ENCODE measurements at places on chromosomes 3 and 15.

DNA sequence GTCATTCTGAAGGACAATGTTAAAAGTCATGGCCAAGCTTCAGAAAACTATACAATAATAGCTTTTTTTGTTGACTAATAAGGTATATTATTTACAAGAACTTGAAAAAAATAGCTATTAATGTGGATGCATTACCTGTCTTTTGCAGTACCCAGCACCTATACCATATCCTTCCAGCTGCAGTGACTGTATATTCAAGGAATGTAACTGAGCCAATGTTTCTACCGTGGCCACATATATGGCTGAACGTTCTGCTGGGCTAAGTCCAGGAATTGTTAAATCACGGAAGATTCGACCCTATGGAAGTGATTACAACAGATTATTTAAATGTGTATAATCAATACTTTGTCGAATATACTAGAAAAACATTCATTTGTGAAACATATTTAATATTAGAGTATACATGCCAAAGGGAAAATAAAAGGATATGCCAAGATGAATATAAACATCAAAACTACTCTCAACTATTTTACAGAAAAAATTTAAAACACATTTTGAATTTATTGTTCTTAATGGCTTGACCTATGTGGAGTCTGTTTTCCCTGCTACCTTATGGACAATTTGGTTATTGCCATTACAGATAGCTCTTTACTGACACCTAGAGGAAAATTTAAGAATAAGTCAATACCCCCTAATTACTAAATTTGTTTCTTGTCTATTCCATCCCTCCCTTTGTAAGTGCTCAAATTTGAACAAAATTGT lies 17.6 kb downstream of the ACAD11 start:
- peak; percentile 51 for DNase-seq

- no peak for DNase-seq
Observed at GRCh38 chr3:128884992-128885391, 5.6 kb downstream of the ACAD9 start.

DNA sequence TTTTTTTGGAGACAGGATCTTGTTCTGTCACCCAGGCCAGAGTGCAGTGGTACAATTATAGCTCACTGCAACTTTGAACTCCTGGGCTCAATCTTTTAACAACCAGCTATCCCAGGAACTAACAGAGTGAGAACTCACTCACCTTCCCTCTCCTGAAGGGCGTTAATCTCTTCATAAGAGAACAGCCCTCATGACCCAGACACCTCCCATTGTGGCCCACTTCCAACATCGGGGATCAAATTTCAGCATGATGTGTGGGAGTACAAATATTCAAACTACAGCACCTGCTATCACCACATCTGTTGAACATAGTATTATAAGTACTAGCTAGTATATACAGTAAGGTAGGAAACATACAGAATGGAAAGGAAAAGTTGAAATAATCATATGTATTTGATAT lies 132.5 kb downstream of the DOCK3 start:
- DNase-seq: no peak

- DNase-seq: no peak
Observed at GRCh38 chr3:165466856-165467255, 270.7 kb upstream of the SLITRK3 start.

DNA sequence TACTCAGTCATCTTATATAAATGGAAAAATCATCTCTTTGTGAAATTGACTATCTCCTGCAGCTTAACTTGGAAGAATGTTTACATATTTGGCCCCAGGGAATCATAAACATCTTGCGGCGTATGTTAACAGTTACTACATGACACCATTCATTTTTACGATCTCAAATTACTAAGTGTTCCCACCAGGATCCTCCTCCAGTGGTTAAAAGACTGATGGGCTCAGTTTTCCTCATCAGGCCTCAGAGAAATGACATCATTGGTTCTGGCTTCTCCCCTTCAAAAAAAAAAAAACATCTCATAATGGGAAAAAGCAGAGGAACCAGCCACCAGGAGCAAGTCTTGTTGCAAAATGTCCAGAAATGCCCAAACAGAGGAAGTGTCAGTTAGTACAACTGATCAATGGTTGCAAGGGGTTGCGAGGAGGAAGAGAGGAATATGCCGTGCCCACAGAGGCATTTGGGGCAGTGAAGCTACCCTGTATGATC lies 70.5 kb upstream of the LIPC start:
- no peak for DNase-seq

DNA sequence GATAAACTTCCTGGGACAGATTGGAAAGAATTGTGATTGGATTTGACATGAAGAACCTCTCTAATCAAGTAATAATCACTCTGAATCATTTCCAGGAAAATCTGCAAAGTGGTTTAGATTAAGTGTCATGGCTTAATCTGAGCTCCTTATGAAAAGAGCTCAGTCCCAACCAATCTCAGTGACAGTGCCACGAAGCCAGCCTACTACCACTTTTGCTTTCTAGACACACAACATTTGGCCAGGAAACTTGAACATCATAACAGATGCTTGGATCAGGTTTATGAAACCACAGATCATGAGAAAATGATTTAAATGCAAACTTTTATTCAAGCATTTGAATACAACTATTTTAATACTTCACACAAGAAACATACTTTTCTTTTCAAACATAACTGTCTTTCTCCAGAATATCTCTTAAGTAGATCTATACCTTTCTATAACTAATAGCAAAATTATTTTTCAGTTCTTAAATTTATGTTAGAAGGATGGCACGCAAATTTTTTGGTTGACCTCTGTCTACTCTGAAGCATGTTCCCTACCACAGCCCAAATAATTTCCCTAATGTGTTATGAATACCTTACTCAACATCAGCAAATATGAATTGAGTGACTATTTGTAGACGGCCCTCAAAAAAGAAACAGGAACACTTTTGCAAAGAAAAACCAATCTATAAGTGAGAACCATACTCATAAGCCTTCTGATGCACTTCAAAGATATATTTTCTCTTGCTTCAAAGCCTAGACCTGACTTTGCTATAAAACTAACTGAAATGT lies 495.0 kb upstream of the ZNF385D start:
- DNase-seq: no peak

DNA sequence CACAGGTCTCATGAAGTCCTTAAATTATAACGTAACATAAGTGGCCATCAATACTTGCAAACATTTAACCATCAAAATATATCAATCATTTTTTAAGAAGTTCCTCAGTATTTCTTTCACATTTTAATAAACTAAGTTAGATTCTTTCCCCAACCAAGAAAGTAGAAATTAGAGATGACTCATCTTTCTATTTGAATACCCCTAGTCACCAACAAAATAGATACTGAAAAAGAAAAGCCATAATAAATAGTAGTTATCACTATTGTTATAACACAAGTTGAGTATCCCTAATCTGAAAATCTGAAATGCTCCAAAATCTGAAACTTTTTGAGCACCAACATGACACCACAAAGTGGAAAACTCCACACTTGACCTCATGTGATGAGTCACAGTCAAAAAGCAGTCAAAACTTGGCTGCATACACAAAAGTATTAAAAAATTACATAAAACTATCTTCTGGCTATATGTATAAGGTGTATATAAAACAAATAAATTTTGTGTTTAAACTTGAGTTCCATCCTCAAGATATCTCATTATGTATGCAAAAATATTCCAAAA lies 3.7 kb downstream of the SHQ1 start:
- DNase-seq: no peak

- DNase-seq: no peak
Observed at GRCh38 chr15:61173899-61174689, 55.0 kb downstream of the RORA start.

- DNase-seq: no peak
Observed at GRCh38 chr15:64038878-64039610, 7.2 kb downstream of the DAPK2 start.

DNA sequence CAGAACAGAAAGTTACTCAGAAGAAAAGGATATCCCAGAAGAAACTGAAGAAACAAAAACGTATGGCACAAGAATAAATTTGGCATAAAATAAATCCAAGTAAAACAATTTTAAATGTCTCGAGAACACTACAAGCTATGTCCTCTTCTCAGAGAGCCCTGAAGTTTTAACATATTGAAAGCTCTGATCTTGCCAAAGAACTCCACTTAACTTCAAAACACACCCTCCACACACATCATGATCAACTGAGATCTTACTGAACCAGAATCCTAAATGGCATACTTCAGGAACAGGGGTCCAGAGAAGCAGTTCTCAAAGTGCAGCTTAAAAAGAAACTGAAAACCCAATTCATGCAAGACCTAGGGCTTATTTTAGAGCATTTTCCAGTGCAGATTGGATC lies 194.3 kb downstream of the MAGI1 start:
- DNase-seq: no peak

- no peak for DNase-seq
Observed at GRCh38 chr3:122104515-122105194, 49.5 kb downstream of the CD86 start.

DNA sequence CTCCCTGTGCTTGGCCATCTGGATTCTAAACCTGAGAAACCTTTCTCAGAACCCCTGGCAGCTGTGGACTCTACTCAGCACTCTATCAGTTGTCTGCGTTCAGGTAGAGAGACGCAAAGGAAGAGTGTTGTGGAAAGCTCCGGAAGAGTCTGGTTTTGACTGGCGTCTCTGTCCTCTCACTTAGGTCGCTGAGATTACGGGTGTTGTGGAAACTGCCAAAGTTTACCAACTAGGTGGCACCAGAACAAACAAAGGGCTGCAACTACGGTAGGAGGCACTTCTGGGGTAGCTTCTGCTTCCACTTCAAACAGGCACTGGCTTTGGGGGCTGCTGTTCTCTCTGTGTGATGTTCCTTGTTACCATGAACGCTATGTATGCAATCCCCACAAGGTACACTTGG lies 19.2 kb upstream of the ITPKA start:
- DNase-seq: no peak

GRCh38 chr3:8486936-8487335 lies 14.7 kb upstream of the LMCD1 start:
- no peak for DNase-seq

Data from SK-N-DZ (cell line).